ENCODE measurements at places on chromosomes 2 and 18. TPM values are rescaled to one million over a fixed set of nuclear protein-coding genes. Genes with fewer than 3 reads are reported as not detected.

- DNase-seq, result no peak
Measured at GRCh38 chr2:42794271-42795046, 2.1 kb upstream of the HAAO start.

GRCh38 chr2:189210250-189211087, 30.9 kb upstream of the COL5A2 start:
- DNase-seq, result peak; percentile 92

The IGFBP5 gene
- total RNA-seq, result 0.51 TPM

The ABCB6 gene
- 46.1 TPM for total RNA-seq

DNA sequence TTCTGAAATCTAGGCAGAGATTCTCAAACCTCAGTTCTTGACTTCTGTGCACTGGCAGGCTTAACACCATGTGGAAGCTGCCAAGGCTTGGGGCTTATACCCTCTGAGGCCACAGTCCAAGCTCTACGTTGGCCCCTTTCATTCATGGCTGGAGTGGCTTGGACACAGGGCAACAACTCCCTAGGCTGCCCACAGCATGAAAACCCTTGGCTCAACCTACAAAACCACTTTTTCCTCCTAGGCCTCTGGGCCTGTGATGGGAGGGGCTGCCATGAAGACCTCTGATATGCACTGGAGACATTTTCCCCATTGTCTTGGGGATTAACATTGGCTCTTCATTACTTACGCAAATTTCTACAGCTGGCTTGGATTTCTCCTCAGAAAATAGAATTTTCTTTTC, 46.7 kb downstream of the TANC1 start:
- no peak for DNase-seq

The C1GALT1C1L gene
- not detected for total RNA-seq

DNA sequence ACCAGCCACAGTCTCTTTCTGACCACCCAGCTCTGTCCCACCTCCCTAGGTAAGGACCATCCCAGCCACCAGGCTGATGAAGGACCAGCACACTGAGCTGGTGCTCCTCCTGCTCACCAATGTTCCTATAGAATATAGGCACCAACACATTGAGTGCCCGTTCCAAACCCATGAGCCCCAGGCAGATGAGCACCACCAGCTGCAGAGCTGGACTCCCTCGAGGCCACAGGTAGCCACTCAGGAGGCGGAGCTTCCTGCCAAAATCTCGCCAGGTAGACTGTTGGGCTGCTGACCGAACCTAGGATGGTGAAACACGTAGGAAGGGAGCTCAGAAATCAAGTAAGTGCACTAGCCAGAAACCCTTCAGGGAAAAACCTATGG, 2.2 kb downstream of the ABCB6 start:
- DNase-seq, result no peak

The FBXO15 gene
- total RNA-seq, result 0.13 TPM

DNA sequence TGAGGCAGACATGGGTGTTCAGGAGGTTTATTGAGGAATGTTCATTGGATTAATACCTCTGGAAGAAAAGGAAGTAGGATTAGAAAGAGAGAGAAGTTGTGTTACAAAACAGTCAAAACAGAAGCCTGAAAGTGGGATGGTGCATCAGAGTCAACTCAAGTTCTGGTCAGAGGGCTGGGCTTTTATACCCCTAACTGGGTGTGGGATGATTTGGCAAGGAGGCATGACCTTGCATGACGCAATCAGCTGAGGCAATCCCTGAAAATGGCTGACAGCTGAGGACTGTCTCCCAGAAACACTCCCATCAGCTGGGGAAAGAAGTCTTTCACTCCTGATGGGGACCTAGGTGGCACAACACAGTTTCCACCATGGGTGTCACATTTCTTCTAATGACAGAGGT, 818.2 kb downstream of the SATB2 start:
- no peak for DNase-seq

GRCh38 chr2:1394709-1395408, 18.4 kb upstream of the TPO start:
- no peak for DNase-seq

- no peak for DNase-seq
Measured at GRCh38 chr2:239158641-239159475, 242.0 kb downstream of the HDAC4 start.

- peak; percentile 14 for DNase-seq
Measured at GRCh38 chr18:54416436-54416835, 58.7 kb downstream of the C18orf54 start.

The RFTN2 gene
- under 0.01 TPM for total RNA-seq

The FBXO36 gene
- total RNA-seq, result 3.4 TPM

DNA sequence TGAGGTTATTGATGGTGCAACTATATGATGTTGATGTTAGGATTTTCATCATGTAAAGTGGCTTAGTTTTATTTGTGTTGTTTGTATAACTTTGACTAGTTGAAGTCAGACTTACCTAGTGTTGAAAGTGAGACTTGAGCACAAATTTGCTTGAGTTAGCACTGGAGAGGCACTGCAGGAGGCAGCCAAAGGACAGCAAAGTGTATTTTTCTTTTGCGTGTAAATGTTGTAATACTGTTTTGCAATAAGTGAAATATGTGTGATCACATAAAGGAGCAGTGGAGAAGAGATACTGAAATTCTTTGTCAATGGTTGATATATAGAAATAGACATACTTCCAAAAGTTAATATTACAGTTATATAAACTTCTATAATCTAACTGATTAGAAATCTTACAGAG, 332.0 kb upstream of the RAB12 start:
- DNase-seq, result no peak

Measured in bronchial epithelial cell (primary cell).